ENCODE measurements at places on chromosomes 1 and 21. TPM values are rescaled to one million over a fixed set of nuclear protein-coding genes. Genes with fewer than 3 reads are reported as not detected.

GRCh38 chr1:20423169-20423795, 62.7 kb downstream of the CAMK2N1 start:
- no peak for DNase-seq

- DNase-seq, result no peak
Observed at GRCh38 chr1:248361121-248361715, at the start of gene OR2T4. TSS of gene OR2T4 (plus strand) at chr1:248361665. CDS start at chr1:248361665, 0 bp downstream.

- DNase-seq, result no peak
Observed at GRCh38 chr21:31236528-31236927, 107.5 kb downstream of the TIAM1 start.

GRCh38 chr1:145729196-145729595, 9.9 kb downstream of the CD160 start:
- no peak for DNase-seq

DNA sequence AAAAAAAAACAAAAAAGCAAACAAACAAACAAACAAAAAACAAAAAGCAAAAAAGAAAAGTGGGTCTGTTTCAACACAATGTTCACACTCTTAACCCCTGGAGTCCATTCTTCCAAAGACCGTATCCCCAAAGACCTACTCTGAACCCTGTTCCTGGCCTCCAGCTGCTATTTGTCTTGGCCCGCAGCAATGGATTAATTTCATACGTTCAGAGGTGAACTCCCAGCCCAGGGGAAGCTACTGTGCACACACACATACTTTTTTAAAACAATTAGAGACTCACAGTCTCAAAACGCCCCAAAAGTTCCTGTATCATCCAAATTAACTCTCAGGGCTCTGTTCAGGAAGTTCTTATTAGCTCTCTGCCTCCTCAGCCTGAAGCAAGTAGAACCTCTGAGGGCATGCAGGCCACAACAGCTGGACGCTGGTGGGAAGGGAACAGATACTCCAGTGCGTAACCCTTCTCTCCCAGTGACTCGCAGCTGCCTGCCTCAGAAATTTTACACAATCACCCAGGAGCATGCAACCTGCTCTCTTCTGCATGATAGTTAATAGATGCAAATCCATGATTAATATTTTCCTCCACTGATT, 395.4 kb downstream of the RRAGC start:
- no peak for DNase-seq

GRCh38 chr1:218582646-218583045, 237.5 kb downstream of the TGFB2 start:
- no peak for DNase-seq

- no peak for DNase-seq
Observed at GRCh38 chr1:214008347-214008746, 20.6 kb downstream of the PROX1 start.

DNA sequence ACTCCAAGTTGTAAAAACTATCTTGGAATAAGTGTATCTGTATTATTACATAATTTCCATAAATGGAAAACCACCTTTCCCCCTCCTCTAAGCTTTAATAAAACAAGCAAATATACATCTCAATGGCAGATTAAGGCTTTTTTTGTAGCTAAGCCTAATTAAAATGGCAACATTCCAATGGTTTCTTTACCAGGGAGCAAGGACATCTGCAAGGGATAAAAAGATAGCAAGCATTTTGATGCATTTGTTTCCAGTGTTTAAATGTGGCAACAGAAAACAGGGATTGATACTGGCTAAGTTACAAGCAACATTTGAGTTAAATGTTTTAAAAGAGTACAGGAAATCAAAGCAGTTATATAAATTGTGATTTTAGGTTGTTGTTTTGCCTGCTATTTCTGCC, 1012.7 kb downstream of the ADGRL2 start:
- no peak for DNase-seq

- DNase-seq, result peak; percentile 41
Observed at GRCh38 chr1:4880626-4881025, 226.2 kb downstream of the AJAP1 start.

DNA sequence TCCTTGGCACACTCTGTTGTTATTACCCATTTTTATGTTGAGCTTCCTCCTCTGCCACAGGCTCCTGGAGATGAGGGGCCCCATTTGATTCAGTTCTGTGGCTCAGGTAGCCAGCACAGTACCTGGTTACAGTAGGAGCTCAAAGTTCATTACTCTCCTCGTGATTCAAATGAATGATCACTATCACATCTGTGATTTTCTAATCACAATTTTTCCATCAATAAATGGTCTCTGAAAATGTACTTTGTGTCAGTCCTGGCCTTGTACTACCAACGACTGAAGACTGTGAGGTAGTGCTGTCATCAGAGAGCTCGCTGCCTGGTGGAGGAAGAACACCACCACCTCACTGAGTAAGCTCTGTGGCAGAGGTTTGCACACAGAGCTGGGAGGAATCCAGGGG, 106.8 kb upstream of the JUN start:
- DNase-seq, result no peak

- DNase-seq, result no peak
Observed at GRCh38 chr1:191174298-191174697, 696.6 kb upstream of the BRINP3 start.

DNA sequence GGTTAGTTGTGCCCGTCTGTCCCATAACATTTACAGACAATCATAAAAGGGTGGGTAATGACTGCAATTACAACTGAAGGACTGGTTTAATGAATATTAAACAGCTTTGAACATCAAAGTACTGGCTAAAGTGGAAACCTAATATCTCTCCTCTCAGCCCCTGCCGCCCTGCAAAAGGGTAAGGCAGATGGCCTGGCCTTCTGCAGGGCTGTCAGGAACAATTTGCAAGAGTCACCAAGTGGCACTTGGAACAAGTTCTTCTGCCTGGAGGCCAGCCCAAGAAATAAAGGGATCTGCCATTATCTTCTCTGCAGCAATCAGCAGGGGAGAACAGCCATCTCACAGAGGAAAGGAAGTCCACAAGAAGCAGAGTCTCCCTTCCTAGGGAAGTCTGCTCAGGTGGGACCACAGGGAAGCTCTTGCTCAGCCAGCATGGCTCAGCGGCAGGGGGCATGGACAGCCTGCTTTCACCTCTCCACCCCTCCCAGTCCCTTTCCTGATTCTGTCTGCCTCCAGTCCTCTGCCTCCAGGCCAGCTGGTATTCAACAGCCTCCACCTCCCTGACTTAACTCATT, 96.1 kb downstream of the TRABD2B start:
- DNase-seq, result no peak

- DNase-seq, result no peak
Observed at GRCh38 chr1:184801503-184801902, 46.8 kb upstream of the EDEM3 start.

- no peak for DNase-seq
Observed at GRCh38 chr1:212645546-212646543, 37.3 kb downstream of the ATF3 start.

Gene PTGFRN
- total RNA-seq, result 31.7 TPM

Gene HTR6
- 0.29 TPM for total RNA-seq

Gene SLC26A9
- total RNA-seq, result not detected

Gene RYR2
- total RNA-seq, result 3.4 TPM

Gene PBXIP1
- 22.5 TPM for total RNA-seq

Gene AGRN
- total RNA-seq, result 173 TPM
